ENCODE measurements at places on chromosomes 2 and 18. TPM values are rescaled to one million over a fixed set of nuclear protein-coding genes. Genes with fewer than 3 reads are reported as not detected.

Gene TMEM247
- not detected for total RNA-seq

Gene LYPD6
- 0.59 TPM for total RNA-seq

GRCh38 chr2:237557633-237558015 lies 8.8 kb upstream of the PRLH start:
- no peak for DNase-seq

DNA sequence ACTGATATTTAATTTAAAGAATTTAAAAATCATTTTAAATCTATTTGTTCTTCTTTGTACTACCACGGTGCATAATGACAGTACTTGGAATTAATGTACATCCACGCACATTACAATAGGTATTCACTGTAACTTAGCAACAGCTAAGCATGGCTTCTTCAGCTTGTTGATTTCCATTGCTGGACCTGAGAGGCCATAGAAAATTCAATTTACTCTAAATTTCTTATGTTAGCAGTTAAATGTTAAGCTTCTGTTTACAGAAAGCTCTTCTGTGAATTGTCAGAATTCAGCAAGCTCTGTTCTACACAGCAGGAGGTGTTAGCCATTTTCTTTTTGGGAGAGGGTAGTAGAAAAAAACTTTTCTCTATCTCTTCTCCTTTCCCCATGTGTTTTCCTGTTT lies 1149.3 kb upstream of the CDH2 start:
- no peak for DNase-seq

GRCh38 chr2:113050921-113051895 lies 1.5 kb downstream of the IL36B start:
- DNase-seq, result no peak

DNA sequence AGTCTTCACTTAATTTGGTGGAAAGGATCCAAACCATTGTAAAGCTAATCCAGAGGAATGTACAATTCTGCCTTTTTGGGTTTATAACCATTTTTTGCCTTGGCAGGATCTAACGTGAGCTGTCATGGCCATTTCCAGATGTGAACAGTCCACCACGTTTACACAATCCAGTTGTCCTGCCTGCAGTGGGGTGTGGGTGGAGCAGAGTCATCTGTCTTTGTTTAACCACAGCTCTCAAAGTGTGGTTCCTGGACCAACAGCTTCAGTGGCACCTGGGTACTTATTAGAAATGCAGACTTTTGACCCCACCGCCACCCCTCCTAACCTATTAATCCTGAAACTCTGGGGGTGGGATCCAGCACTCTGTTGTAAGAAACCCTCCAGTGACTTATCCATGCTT lies 35.9 kb downstream of the FHOD3 start:
- no peak for DNase-seq

- peak; percentile 64 for DNase-seq
Measured at GRCh38 chr2:223100061-223100511, 48.1 kb downstream of the KCNE4 start.

GRCh38 chr2:200079356-200079755 lies 124.0 kb downstream of the MAIP1 start:
- no peak for DNase-seq

Data from osteoblast (primary cell).